ENCODE measurements at places on chromosomes 5 and 9.

- no peak for DNase-seq
Observed at GRCh38 chr5:87686975-87687374, 274.2 kb upstream of the CCNH start.

GRCh38 chr5:179139111-179139935 lies 79.2 kb downstream of the ZNF354C start:
- DNase-seq: peak; percentile 58

- no peak for DNase-seq
Observed at GRCh38 chr5:153429761-153430380, 60.6 kb upstream of the GRIA1 start.

DNA sequence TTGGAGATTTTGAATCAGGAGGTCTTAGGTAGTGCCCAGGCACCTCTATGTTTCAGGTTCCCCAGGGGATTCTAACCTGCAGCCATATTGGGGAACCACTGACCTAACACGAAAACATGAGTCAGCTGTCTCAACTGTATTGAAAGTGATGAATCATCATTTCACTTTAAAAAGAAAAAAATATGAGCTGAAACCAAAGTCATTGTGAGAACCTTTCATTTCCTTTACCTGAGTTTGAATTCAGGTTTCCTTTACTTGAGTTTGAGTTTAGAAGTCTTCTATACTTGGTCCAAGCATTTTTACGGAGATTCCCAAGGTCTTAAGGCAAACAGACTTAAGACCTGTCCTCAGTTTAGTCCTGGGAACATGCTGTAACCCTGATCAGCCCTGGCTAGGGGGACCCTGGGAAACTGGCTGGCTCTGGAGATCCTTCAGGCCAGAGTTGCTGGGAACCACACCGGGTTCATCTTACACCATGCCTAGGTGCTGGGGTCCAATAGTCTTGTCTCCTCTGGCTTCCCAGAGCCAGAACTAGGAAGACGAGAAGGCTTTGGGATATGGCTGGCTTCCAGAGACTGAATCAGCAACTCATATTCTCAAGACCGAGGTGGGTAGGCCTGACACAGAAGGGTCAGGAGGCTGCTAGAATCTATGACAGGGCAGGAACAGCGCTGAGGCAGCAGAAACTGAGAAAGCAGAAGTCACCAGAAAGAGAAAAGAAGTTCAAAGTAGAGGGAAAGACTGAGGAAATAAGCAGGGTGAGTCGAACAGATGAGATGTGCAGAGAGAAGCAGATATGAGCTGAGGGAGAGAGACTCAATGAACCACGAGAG lies 16.4 kb upstream of the PDCD1LG2 start:
- DNase-seq: no peak

DNA sequence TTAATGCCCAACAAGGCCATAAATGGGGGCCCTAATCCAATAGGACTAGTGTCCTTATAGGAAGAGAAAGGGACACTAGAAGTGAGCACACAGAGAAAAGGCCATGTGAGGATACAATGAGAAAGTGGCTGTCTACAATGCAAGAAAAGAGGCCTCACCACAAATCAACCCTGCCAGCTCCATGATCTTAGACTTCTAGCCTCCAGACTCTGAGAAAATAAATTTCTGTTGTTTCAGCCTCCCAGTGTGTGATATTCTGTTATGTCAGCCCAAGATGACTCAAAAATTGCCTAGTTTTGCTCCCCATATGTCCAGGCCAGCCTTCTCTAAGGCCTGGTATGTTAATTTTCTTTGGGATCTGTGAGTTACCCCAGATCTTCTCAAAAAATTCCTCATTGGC lies 32.3 kb upstream of the HTR4 start:
- DNase-seq: no peak

- no peak for DNase-seq
Observed at GRCh38 chr5:132315529-132316067, 21.4 kb downstream of the SLC22A4 start.

DNA sequence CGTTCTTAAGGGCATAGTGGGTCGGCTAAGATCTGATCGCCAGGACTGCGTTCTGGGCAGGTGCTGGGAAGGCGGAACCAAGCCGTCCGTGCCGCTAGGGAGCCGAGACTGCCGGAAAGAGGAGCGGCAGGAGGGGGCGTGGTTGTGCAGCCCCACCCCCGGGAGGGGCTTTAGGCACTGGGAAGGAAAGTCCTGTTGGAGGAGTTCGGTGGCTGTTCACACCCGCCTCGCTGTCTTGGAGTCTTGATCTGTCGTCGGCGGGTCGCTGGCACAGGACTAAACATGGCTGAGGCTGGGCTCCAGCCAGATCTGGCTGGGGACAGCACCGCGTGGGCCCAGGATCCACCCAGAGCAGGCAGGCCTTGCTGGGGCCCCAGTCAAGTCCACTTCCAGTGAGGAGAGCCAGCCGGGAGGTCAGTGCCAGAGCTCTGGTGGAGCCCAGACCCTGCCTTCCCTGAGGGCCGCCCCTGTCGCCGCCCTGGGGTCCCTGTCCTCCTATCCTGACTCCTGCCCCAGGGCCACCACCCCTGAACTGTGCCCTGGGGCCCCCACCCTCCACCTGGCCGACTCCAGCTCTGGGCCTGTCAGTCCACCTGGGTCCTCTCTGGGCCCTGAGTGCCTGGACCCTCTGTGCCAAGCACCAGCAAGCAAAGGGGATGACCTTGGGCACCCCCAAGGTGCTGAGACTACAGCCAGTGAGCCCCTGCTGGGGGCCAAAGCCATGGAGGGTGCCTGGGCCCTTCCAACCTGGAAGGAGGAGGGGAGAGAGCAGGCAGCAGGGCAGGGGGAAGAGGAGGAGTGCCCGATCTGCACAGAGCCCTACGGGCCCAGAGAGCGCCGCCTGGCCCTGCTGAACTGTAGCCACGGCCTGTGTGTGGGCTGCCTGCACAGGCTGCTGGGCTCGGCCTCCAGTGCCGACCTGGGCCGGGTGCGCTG lies 4.5 kb downstream of the RNF208 start:
- peak; percentile 83 for DNase-seq

DNA sequence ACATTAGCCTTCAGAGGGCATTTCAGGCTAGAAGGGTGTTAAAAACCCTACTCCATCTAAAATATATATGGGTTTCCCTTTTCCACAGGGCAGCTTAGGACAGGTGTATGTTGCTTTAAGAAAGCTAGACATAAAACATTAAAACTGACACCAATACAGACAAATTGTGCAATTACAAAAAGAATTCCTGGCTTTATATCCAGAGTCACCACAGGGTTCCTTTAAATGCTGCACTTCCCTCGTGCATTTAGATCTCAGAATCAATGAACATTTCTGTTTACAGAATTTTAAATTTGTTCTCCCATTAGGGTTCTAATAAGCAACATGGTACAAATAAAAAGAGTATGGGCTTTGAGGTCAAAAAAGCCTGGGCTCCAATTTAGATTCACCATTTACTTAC lies 170.2 kb downstream of the MAPKAP1 start:
- DNase-seq: no peak

DNA sequence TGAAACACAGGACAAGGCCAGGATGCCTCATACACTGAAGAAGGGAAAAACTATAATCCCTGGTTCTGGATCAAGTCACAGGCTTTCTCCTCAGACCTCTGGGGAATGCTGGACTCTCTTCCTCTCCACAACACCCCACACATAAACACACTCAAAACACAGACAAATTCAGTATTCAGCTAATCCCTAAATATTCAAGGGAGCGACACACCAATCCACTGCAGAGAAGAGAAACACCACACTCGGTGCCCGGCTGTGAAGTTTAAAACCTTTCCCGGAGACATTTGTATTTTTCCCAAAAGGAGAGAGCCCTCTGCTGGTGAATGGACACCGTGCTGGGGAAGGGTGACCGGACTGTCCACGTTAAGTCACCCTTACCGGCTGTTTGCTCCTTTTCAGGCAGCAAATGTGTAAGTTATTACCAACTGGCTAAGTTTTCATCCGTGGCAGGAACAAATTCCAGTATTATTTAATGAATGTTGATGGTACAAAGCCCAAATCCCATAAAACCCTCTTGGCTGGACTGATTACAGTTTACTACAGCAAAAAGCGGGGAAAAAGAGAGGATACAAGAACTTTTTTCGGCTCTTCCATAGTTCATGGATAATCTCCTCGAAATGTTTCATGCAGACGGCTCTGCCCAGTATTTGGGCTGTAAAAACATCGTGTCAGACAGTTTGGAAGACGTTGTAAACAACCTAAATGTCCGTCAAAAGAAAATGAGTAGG lies 130.9 kb upstream of the SLC30A5 start:
- DNase-seq: no peak

- DNase-seq: no peak
Observed at GRCh38 chr5:40587376-40587775, 92.3 kb upstream of the PTGER4 start.

- no peak for DNase-seq
Observed at GRCh38 chr5:33891446-33891787, 373 bp downstream of the ADAMTS12 start.

- DNase-seq: peak; percentile 91
Observed at GRCh38 chr9:63816751-63817621, 1468.0 kb downstream of the FOXD4L5 start.

DNA sequence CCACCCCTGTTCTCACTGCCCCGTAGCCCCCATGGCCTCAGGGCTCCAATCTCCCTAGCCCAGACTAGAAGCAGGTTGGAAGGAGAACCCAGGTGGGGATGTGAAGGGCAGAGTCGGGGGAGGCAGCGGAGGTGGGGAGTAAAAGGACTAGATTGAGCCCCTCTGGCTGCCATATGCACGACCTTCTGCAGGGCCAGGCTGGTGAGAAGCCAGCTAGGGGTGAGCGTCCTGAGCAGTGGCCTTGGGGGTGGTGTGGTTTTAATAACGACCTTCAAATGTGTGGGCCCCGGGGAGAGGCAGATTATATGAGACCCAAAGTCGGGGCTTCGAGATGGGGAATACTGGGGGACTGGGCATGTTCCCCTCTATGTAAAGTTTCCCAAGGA lies 139.5 kb downstream of the C9orf50 start:
- DNase-seq: no peak

GRCh38 chr9:123266655-123267399 lies 1.6 kb downstream of the STRBP start:
- no peak for DNase-seq

DNA sequence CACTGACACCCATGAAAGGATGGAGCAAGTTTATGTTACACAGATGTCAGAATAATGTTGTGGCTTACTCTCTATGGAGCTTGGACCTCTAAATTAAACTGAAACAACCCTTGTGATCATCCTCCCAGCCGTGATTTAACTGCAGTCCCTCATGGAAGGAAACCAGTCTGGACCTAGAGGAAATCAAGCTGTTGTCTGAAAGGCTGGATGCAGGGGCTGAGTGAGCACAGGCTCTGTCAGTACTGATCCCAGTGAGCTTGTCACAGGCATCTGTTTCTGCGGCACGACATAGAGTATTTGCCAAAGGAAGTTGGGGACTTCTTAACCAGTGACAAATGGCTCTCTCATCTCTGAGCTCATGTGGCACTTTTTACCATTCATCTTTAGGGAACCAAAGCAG lies 282.9 kb upstream of the MAP3K1 start:
- DNase-seq: no peak

DNA sequence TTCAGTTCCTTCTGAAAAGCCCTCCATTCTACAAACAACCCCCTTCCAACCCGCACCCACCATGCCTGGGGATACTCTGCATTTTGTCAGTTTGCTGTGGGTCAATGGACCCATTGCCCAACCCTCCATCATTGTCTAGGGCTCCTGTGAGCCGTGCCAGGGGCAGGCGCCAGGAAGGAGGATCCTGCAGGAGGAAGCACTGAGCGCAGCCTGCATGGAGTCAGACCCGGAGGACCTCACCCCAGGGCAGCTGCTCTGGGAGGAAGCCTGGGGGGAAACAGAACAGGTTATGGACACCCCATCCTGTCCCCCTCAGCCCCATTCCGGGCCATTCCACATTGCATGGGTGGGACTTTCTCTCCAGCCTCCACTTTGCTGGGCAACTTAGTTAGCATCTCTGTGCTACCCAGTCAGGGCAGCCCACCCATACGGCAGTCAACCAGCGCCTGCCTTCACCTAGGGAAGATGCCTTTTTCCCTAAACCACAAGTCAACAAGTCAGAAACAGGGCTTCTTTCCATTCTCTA lies 48.6 kb upstream of the VDAC1 start:
- DNase-seq: no peak

- DNase-seq: no peak
Observed at GRCh38 chr9:125821078-125821477, 73.9 kb downstream of the PBX3 start.

DNA sequence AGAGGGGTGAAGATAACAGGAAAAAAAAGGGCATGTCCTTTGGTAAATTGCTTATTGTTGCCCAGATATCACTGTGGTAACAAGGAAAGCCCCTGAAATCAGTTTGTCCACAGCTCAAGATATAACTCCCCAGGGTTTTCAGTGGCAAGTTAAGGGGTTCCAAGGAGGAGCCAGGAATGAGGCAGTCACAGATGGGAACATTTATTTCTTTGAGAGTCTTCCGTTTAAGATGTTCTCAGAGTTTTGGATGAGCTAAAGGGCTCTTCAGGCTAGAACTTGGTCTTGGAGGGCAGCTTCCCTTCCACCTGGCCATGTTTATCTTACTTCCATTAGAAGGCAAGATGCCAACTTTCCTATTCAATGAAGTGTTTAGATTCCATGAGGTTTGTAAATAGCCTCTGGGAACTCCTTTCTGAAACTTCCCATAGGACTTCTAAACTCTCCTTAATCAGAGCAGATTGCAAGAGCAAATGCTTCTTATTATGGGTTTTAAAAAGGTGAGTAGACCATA lies 277.6 kb upstream of the TNC start:
- no peak for DNase-seq

DNA sequence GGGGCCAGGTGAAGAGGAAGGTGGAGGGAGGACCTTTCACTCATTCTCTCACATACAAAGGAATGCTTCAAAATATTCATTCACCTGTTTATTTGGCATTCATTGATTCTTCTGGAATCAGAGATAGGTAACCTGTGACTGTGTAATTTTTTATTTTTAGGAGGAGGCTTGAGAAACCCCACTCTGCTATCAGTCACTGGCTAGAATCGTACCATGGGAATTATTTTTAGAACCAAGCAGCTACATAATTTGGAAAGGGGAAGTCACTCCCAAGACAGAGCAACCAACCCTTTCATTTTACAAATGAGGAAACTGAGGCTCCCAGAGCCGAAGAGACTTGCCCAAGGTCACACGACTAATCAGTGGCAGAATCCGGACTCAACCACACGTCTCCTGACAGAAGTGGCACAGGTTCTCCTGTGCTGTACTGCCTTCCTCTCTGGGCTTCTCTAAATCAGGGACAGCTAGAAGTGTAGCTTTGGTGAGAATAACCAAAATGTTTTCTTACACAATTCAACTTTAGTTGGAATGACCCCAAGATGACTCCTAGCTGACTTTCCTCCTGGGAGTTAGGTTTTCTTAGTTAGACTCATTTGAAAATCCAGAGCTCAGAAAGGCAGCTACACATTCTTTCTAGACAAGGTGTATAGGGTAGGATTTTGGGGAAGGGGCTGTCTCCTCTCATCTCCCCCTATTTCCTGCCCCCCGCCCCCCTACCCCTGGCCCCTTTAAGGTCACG lies 264.3 kb upstream of the PANK3 start:
- no peak for DNase-seq

- peak; percentile 6 for DNase-seq
Observed at GRCh38 chr9:138040446-138041430, 163.2 kb downstream of the CACNA1B start.

- DNase-seq: no peak
Observed at GRCh38 chr9:70374962-70375618, 39.4 kb downstream of the KLF9 start.

GRCh38 chr9:112725961-112726360 lies 8.0 kb upstream of the INIP start:
- no peak for DNase-seq

Data from upper lobe of left lung (tissue), 6 donors.